LHCN-M2 (cell line): ENCODE measurements at places on chromosomes 16 and 17. TPM values are rescaled to one million over a fixed set of nuclear protein-coding genes. Genes with fewer than 3 reads are reported as not detected.
A peak's percentile ranks its signal among the peaks of the same experiment; 100 is the strongest.

GRCh38 chr16:29314292-29314934 is 92.1 kb downstream of the NPIPB11 start:
- DNase-seq = no peak

The TCF25 gene
- 171 and 180 TPM in 2 replicates for total RNA-seq

GRCh38 chr16:59878479-59878878 is 1144.4 kb upstream of the GOT2 start:
- peak; percentile 52 for DNase-seq

DNA sequence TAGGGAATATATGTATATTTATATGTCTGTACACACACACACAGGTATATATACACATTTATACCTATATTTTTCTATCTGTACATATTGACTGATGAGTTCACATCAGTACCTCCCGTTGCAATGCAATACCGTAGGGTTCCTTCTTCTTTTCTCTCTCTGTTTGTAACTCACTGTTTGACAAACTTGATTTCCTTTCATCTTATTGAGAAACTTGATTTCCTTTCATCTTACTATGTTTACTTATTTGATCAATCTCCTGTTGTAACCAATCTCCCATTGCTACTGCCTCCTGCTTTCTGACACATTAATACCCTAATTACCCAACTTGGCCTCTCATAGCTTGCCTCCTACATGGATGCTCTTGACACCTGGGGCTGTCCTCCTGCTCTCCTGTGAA is 49.8 kb downstream of the NFAT5 start:
- no peak for DNase-seq

The C1QTNF8 gene
- not detected in 2 replicates for total RNA-seq

GRCh38 chr16:4664538-4665418 is 28.6 kb upstream of the NUDT16L1 start:
- DNase-seq = no peak

- no peak for DNase-seq
Measured at GRCh38 chr17:61239327-61239726, 160.3 kb upstream of the TBX2 start.

DNA sequence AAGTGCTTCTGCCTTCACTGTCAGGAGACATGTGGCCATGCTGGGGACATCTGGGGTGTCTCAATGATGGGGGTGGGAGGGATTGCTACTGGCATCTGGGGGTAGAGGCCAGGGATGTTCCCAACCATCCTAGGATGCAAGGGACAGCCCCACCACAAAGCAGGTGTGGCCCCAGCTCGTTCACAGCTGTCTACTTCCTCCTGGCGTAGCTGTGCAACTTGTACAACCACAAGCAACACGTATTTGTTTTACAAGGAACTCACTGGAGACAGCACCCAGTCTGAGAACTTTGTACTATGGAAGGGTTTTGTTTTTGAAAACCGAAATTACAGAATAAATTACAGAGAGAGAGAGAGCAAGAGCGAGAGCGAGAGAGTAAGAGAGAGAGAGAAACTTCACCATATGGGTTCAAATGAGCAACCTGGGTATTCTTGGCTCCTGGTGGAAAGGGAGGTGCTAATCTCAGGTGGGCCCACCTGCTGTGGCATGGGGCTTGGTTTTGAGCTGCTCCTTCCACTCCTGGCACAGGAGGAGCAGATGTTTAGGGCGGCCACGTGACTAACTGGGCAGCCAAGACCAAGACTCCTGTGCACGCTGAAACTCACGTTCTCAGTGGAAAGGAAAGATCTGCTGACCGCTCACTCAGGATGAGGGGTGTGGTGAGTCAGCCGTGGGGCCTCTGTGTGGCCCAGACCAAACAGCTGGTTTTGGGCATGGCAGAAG is 17.5 kb upstream of the TNFRSF13B start:
- DNase-seq = no peak

GRCh38 chr17:60087882-60088669 is 9.4 kb upstream of the HEATR6 start:
- no peak for DNase-seq

The TBC1D3C gene
- total RNA-seq = 0.51 and 0.69 TPM in 2 replicates

DNA sequence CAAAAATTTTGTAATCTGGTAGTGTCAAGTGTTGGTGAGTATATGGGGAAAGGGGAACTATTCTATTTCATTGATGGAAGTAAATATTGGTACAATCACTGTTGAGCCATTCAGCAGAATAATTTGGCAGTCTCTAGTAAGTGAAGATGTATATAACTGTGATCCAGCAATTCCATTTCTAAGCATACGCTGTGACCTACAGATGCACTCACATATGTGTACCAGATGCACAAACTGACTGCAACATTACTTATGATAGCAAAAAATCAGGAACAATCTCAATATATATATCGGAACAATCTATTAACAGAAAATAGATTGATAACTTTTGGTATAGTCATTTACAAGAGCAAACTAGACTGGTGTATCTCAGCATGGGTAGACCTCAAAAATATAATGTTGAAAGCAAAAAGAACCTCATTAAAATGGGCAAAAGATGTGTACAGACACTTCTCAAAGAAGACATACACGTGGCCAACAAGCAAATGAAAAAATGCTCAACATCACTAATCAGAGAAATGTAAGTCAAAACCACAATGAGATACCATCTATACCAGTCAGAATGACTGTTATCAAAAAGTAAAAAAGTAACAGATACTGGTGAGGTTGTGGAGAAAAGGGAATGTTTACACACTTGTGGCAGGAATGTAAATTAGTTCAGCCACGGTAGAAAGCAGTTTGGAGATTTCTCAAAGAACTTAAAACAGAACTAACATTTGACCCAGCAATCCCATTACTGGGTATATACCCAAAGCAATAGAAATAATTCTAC is 20.7 kb downstream of the ADAP2 start:
- DNase-seq = no peak

- DNase-seq = no peak
Measured at GRCh38 chr16:75575958-75576357, 9.8 kb downstream of the GABARAPL2 start.

DNA sequence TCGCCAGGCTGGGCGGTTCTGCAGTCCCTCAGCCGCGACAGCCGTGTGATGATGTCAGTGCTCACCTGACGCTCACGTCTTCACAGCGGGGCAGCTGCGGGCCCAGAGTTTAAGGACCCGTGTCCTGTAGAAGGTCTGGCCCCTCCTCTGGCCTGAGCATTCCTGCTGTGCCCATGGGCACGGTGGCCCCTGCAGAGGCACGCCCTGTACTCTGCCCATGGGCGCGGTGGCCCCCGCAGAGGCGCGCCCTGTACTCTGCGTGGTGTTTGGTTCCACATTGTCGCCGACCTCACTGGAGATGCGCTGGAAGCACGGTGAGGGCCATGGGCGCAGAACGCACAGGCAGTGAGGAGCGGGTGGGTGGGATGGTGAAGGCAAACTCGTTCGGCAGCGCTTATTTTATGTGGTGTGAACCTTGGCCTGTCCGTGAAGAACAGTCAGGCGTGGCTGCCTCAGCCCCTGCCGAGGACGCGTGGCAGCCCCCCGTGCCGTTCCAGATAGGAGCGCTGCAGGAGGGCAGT is 122.0 kb downstream of the BANP start:
- DNase-seq = no peak

DNA sequence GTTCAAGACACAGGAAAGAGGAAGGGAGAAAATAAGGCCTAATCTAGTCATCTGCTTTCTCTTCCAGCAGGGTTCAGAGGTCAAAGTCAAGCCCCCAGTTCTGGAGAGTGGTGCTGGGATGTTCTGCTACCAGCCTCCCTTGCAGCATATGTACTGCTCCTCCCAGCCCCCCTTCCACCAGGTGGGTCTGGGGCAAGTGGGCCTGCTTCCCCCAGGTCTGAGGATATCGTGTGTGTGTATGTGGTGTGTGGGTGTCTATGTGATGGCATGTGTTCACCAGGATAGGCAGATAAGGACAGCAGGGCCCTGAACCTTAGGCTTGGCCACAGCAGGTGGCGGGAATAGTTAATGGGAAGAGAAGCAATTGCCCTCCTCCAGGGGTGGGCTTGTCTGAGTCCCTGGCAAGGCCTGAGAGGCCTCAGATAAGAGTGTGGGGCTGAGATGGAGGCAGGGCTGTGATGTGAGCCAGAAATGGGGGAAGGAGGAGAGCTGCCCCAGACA is 21.1 kb downstream of the FOXN1 start:
- no peak for DNase-seq

DNA sequence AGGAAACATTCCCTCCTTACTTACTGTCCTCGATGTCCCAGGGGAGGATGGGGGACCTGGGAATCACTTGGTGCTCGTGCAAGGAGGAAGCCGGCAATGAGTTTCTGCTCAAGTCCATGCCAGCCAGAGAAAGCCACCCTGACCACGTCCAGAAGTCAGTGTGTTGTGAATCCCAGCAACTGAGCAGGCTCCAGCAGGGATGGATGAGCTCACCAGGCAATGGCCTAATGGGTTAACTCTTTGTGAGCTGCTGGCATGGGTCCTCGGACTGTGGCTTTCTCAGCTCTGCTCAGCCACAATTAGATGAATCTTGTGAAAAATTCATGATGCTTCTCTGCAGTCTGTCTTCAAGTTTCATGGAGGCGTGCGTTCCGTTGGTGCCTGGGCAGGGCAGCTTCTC is at the start of gene PIRT:
Gene PIRT, minus strand, starts transcription at position 167 of the 400 bp plus-strand sequence. CDS start 12,442 bp downstream, outside the sequence.
- no peak for DNase-seq

- DNase-seq = no peak
Measured at GRCh38 chr16:3797904-3798811, 80.8 kb upstream of the TRAP1 start.

- no peak for DNase-seq
Measured at GRCh38 chr17:6134721-6135120, 64.5 kb downstream of the WSCD1 start.

GRCh38 chr16:89176147-89176690 is 4.7 kb downstream of the CDH15 start:
- DNase-seq = no peak

DNA sequence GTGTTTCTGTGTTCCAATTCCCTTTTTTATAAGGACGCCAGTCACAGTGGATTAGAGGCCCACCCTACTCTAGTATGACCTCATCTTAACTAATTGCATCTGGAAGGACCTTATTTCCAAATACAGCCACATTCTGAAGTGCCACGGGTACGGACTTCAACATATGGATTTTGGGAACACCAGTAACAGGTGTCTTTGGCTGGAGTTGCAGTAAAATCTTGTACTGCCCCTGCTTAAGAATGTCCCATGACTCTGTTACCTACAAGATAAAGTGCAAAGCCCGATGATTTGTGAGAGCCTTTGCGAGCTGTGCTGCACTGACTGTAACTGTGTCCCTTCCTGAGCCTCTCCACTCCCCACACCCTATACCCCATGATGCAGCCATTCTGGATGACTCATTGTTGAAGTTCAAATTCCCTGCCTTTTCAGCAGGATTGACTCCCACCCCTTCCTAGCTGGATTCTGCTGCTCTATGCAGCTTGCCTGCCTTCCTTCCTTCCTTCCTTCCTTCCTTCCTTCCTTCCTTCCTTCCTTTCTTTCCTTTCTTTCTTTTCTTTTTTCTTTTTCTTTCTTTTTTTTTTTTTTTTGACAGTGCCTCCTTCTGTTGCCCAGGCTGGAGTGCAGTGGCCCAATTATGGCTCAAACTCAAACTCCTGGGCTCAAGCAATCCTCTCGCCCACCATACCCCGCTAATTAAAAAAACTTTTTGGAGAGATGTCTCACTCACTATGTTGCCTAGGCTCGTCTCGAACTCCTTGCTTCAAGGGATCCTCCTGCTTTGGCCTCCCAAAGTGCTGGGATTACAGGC is 2.1 kb downstream of the HCRT start:
- peak; percentile 36 for DNase-seq

The KATNB1 gene
- total RNA-seq = 23.4 and 23.7 TPM in 2 replicates

The C1QTNF1 gene
- 5.7 and 6.7 TPM in 2 replicates for total RNA-seq

The CDRT15 gene
- not detected in 2 replicates for total RNA-seq

The LGALS9B gene
- total RNA-seq = not detected in 2 replicates

DNA sequence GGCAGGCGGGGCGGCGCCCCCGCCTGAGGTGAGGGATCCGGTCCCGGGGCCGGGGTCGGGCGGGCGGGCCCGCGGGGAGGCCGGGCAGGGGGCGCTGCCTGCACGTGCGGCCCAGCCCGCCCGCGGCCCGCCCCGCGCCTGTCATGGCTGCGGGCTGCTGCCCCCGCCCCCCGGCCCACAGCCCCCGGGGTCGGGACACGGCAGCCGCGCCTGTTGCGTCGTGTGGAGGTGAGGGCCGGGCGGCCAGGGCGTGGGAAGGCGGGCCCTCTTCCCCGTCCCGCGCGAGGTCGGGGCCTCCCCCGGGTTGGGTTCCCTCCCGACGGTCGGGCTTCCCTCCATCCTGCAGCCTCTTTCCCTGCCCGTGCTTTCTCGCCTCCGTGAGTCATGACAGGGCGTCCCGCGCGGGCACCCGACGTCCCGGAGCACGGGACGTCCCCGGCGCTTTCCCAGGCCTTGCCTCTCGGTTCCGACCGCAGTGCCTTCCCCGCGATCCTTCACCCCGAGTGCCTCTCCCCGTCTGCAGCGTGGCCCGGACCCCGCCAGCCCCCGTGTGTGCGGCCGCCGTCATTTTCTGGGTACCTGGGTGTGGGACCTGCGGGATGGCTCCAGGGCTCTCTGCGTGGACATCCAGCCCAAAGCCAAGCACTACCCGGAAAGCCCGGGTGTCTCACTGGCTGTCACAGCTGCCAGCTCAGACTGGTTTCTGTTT is 76.7 kb downstream of the CHD9 start:
- DNase-seq = peak; percentile 63

- peak; percentile 69 for DNase-seq
Measured at GRCh38 chr16:4315186-4316107, at the start of gene GLIS2. Gene GLIS2 (plus strand): TSS chr16:4316067. CDS start chr16:4332281, 16,214 bp downstream.

GRCh38 chr17:67526700-67527099 is 149.6 kb downstream of the PITPNC1 start:
- DNase-seq = no peak

DNA sequence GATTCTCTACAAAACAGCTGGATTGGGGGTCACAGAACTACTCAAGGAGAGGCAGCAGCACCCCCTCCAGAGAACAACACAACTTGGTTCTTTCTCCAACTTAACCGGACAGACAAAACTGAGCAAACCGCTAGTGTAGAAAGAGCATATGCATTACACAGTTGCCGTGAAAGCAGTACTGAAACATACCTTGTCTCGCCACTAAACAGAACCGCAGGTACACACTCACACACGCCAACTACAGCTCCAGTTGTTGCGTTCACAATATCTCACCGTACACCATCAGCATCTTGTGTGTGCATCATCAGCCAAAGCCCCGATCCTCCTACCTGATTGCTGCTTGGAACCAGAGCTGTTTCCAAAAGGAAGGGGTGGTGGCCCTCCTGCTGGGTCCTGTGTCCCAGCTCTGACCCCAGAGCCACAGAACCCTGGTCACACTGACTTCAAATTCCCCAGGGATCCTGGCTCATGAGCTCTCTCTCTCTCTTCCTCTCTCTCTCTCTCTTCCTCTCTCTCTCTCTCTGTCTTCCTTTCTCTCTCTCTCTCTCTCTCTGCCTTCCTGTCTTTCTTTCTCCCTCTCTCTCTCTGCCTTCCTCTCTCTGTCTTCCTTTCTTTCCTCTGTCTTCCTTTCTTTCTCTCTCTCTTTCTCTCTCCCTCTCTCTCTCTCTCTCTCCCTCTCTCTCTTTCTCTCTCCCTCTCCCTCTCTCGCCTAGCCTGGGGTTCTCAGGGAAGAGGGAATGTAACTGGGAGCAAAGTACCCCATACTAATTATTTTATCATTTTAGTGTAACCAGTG is 8.4 kb downstream of the PIMREG start:
- DNase-seq = no peak

The CACNG4 gene
- total RNA-seq = not detected in 2 replicates
